ENCODE measurements at places on chromosomes 5 and 9.

DNA sequence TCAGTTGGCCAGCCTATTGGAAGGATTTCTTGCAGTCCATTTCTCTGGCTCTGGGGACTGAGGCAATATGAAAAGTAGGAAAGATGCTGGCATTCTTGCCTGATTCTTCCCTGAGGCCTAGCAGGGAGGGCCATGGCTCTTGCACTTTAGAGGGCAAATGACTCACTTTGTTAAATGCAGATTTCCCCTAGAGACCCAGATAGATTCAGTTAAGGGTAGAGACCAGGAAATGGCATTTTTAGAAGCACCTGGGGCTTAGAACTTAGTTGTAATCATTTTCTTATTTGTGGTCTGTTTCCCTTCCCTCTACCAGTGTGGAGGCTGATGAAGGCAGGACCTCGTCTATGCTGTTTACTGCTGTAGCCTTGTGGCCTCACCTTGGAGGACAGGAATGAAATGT, 112.8 kb upstream of the NR3C1 start:
- no peak for DNase-seq

- no peak for DNase-seq
These were observed 195.7 kb downstream of the NR3C1 start for GRCh38 chr5:143207563-143208364.

DNA sequence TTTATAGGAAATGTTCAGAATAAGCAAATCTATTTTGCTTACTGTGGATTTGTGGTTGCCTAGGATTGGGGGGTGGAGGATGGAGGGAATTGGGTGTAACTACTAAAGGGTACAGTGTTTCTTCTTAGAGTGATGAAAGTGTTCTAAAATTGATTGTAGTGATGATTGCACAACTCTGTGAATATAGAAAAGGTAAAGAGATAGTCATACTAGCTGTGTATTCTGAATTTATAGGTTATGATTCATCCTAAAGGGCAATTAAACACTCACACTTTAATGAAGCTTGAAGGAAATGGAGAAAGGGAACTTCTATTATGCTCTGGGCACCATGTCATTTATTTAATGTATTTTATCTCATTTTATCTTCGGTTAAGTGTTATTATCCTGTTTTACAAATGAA, 9.9 kb downstream of the TXNDC8 start:
- no peak for DNase-seq

DNA sequence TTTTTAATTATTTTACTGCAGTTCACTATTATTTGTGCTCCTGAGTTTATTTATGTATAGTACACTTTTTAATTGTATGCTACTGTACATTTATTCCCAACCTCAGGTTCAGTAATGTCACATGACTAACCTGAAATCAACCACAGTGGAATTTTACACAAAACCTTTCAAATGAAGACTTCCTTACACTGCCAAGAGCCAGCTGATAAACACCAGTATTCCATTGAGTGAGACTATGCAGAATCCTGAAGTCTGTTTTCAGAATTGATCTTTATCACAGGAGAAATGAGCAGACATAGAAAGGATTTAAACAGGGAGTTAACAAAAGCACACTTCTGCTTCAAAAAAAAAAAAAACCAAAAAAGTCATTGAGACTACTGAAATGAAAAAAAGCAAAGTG, 219.5 kb downstream of the PRR16 start:
- no peak for DNase-seq

GRCh38 chr9:21875893-21876292, 73.5 kb downstream of the MTAP start:
- DNase-seq, result no peak

GRCh38 chr9:111113712-111114111, 75.4 kb upstream of the LPAR1 start:
- no peak for DNase-seq

- DNase-seq, result no peak
These were observed 15.0 kb downstream of the PSMB7 start for GRCh38 chr9:124399968-124400940.
